ENCODE measurements at places on chromosomes 1 and 21.

DNA sequence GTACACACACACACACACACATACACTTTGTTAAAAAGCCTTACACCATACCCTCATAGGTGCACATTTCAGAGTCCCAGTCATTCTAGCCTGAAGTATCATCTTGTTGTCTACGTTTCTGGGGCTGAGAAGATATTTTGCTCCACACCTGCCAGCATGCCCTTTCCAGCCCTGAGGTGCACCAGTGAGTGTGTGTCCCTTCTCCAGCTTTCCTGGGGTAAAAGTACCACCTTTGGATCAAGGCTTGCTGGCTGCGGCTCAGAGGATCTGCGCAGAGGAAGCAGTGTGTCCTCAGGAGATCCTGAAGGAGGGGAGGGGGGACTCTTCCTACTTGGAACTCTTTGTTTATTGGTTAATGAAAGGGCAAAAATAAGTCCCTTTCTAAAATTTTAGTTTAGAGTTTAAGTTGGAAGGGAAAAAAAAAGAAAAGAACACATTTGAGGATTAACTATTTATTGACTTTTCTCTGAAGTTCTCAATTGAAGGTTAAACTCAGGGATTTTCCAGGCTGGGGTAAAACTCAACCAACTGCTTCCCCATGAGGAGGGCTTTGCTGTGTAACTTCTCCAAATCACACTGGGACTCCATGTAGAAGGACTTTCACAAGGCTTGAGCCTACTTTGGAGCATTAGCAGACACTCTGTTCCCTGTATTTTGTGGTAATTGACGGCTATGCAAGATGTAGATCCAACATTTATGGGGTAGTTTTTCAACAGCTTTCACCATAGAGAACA, 200.3 kb upstream of the SGIP1 start:
- no peak for DNase-seq

- no peak for DNase-seq
Measured at GRCh38 chr1:17914987-17915386, 159.9 kb downstream of the ACTL8 start.

GRCh38 chr1:29599826-29600225, 363.5 kb downstream of the PTPRU start:
- no peak for DNase-seq

DNA sequence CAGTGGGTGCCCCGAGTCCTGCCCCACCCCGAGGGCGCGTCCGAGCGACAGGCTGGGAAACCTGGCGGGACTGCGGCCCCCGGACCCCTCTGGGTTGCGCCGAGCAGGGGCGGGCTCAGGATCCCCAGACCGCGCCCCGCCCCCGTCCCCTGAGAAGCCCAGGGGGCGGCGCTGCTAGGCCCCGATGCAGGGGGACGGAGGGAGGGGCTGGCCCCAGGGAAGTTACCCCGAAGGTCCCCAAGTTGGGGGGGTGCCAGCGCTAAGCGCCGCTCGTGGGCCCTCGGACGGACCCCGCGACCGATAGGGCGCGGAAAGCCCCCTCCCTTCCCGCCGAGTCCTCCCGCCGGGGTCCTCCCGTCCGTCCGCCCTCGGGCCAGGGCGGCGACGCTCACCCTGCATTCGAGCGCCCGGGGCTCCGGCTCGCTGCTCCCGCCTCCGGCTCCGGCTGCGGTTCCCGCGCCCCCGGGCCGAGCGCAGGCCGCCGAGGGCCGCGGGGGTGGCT, 414 bp downstream of the GPR153 start:
- no peak for DNase-seq

GRCh38 chr1:3768811-3769390, 3.6 kb upstream of the SMIM1 start:
- no peak for DNase-seq

DNA sequence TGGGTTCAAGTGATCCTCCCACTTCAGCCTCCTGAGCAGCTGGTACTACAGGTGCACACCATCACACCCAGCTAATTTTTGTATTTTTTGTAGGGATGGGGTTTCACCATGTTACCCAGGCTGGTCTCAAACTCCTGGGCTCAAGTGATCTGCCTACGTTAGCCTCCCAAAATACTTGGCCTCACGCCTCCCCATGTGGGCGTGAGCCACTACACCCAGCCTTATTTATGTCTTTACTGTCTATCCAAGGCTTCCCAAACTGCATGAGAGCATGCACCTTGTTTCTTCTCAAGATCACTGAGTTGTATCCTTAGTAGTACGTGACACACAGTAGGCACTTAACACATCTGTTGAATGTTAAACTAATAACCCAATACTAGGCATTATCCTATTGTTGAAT, 14.2 kb downstream of the WASF2 start:
- no peak for DNase-seq

- no peak for DNase-seq
Measured at GRCh38 chr1:7962014-7962335, 464 bp downstream of the PARK7 start.

DNA sequence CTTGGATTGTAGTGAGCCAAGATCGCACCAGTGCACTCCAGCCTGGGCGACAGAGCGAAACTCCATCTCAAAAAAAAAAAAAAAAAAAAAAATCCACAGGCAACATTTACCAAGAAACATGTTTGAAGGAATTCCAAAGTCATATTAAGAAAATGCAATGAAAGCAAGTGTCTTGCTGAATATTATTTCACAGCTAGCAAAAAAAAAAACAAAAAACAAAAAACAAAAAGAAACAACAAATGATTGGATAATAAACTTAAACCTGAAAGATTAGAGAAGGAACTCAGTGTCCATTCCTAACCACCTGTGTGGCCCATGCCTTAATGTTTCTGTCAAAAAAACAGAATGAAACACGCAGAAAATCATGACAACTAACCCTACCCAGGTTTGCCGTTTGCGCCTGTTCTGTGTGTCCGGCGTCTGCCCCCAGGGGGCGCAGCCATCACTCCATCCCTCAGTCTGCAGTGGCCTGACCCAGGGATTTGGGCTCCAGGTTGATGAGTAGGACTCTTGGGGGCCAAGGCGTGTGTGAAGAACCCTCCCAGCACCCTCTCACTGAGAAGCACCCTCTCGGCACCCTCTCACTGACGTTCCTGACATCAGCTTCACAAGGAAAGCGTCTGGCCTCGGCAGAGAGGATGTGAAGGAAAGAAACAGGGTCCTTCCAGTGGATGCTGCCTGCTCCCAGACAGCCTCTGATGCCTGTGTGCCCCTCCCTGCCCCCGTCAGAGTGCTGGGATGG, 19.2 kb upstream of the PTTG1IP start:
- no peak for DNase-seq

GRCh38 chr1:174569240-174569639, 121.5 kb downstream of the GPR52 start:
- DNase-seq: no peak

- no peak for DNase-seq
Measured at GRCh38 chr1:63023637-63024036, 239.7 kb downstream of the ATG4C start.

- DNase-seq: no peak
Measured at GRCh38 chr1:67997746-67998145, 52.7 kb downstream of the DIRAS3 start.

All from NCI-H774 (cell line).